ENCODE measurements at places on chromosomes 12 and 14. TPM values are rescaled to one million over a fixed set of nuclear protein-coding genes. Genes with fewer than 3 reads are reported as not detected.

Gene CAPZA3
- total RNA-seq: not detected

Gene NRL
- total RNA-seq: 0.56 TPM

Gene TPH2
- total RNA-seq: 0.14 TPM

Gene AICDA
- not detected for total RNA-seq

Gene SSPN
- 2.0 TPM for total RNA-seq

Gene IL23A
- not detected for total RNA-seq

Gene ZFHX2
- total RNA-seq: 0.49 TPM

Gene PTPRB
- total RNA-seq: 98.7 TPM

Gene PRKCH
- 282 TPM for total RNA-seq

Gene ITGB7
- 0.42 TPM for total RNA-seq

Gene STON2
- 0.13 TPM for total RNA-seq

Gene TMED8
- 18.8 TPM for total RNA-seq

Gene CCDC60
- not detected for total RNA-seq

Gene TBC1D30
- total RNA-seq: 19.9 TPM

Gene CPM
- total RNA-seq: not detected

Gene ACIN1
- total RNA-seq: 98.6 TPM

Gene TSPAN19
- 0.07 TPM for total RNA-seq

Gene CCDC198
- not detected for total RNA-seq

Gene CD163
- not detected for total RNA-seq

Gene POLE
- 27.6 TPM for total RNA-seq

Gene CMKLR1
- total RNA-seq: 0.13 TPM

Gene TGM1
- 0.40 TPM for total RNA-seq

Gene CFAP251
- total RNA-seq: 1.7 TPM

Gene PRPH
- 0.26 TPM for total RNA-seq

Gene OAS2
- total RNA-seq: 11.1 TPM

Gene PRH2
- not detected for total RNA-seq

Gene MAP1LC3B2
- total RNA-seq: 1.7 TPM

Measured in pulmonary artery endothelial cell (primary cell).